CD4-positive, alpha-beta T cell treated with Interleukin-12 subunit alpha and Interleukin-12 subunit beta, for 1 hour (primary cell): ENCODE measurements at places on chromosomes 3 and 15.

- DNase-seq: peak; percentile 74
These were observed 32.2 kb upstream of the FMN1 start for GRCh38 chr15:33226559-33227181.

GRCh38 chr15:85154061-85154460 is 172.4 kb downstream of the PDE8A start:
- DNase-seq: no peak

- no peak for DNase-seq
These were observed 703.0 kb upstream of the ZNF385D start for GRCh38 chr3:22453906-22454535.

DNA sequence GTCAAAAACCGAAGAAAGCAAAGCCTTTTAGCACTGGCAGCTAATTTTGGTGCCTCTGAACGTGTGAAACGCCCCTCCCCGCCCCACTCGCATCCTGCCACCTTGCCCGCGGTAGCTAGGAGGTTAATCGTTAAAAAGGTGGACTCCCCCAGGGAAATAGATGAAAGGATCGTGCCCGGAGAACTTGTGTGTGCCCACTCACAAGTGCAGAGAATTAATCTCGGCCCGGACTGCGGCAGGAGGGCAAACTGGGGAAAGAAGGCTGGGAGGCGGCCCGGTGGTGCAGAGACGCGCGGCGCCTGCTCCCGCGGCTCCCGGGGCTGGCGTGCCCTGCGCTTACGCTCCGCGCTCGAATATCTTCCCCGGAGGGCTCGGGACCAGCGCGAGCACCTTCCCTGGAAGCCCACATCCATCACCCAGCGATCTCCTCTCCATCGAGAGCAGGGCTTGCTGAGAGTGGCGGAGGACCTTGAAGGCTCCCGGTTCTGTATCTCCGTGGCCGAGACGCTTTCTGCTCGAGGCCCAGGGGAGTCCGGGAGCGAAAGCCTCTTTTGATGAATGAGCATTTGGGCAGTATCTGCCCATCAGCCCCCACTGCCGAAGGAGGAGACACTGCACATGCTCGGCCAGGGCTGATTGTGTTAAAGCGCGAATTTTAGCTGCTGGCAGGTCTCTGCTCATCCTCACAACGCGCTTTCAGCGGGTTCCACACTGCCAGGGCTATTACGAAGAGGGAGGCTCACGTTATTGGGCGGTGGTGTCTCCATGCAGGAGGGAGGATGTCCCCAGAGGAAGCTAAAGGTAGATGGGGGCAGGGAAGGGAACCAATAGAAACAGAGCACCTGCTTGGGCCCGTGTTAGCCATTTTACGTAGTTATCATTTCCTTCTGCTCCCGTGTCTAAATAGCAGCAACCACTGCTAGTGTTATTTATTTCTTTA is 1.3 kb upstream of the SPTSSB start:
- peak; percentile 17 for DNase-seq

GRCh38 chr3:116242825-116243224 is 202.5 kb downstream of the LSAMP start:
- no peak for DNase-seq

GRCh38 chr3:151248772-151249337 is 29.5 kb downstream of the P2RY14 start:
- DNase-seq: no peak

- no peak for DNase-seq
These were observed 13.3 kb upstream of the SRPRB start for GRCh38 chr3:133792171-133792763.

- DNase-seq: no peak
These were observed 83.2 kb downstream of the NFKBIZ start for GRCh38 chr3:101932326-101933068.

DNA sequence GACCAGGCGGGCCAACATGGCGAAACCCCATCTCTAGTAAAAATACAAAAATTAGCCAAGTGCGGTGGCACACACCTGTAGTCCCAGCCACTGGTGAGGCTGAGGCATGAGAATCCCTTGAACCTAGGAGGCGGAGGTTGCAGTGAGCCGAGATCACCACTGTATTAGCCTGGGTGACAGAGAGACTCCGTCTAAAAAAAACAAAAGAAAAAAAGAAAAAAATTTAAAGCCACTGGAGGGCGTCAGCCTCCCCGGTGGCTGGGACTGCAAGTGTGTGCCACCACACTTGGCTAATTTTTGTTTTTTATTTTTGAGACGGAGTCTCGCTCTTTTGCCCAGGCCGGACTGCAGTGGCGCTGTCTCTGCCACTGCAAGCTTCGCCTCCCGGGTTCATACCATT is 7.9 kb downstream of the RTF1 start:
- no peak for DNase-seq

GRCh38 chr15:31605467-31605931 is 278.9 kb downstream of the KLF13 start:
- DNase-seq: no peak

- DNase-seq: no peak
These were observed 43.5 kb upstream of the ALCAM start for GRCh38 chr3:105323274-105323599.

DNA sequence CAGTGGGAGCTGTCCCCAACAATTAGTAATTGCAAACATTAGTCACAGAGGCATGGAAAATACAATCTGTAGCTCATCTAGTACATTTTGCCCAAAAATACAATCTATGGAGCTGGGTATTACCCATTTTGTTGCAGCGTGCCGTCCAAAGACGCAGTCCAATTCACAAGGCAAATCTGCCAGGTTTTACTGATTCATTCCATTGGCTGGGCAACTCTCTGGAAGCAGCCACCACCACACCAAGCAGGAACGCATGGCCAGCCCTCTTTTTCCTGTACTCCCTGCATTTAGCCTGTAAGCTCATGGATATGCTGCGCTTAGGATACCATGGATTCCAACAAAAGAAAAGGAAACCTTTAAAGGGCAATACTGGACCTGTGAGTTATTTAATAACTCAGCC is 60.5 kb upstream of the ARRDC4 start:
- DNase-seq: no peak

DNA sequence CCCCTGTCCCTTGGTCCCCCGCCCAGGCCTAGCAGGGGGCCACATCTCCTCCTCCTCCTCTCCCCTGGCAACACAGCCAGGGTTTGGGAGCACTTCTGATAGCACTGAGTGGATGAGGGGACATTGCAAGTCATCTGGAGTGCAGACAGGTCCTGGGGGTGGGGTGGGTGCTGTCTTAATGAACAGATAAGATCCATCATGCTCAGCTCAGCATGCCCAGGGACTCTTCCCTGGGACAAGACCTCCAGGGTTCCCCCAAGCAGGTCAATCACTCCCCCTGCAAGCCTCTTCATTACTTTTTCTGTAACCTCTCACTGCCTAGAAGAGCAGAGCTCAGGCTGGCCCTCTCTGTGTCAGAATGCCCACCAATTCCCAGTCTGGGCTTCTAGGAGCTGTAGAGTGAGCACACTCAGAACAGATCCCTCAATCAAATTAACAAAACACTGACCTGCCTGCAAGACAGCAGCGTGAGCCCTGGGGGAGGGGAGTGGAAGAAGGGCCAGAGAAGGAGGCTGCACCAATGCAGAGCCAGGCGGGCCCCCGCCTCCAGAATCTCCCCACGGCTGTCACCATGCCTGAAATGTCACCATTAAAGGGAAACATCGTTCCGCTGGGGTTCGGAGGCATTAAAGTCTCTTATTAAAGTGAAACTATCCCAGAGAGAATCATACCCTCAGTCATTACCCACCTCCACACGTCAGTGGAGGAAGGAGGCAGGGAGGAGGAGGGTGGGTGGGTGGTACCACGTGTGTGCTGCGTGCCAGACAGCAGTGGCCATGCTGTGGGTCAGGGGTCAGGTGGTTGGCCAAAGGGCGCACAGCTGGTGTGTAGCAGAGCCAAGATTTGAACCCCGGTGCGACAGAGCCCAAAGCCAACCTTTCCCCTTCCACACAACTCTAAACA is 114.7 kb upstream of the LINGO1 start:
- no peak for DNase-seq

- no peak for DNase-seq
These were observed 209.5 kb downstream of the SOX2 start for GRCh38 chr3:181921220-181921619.

DNA sequence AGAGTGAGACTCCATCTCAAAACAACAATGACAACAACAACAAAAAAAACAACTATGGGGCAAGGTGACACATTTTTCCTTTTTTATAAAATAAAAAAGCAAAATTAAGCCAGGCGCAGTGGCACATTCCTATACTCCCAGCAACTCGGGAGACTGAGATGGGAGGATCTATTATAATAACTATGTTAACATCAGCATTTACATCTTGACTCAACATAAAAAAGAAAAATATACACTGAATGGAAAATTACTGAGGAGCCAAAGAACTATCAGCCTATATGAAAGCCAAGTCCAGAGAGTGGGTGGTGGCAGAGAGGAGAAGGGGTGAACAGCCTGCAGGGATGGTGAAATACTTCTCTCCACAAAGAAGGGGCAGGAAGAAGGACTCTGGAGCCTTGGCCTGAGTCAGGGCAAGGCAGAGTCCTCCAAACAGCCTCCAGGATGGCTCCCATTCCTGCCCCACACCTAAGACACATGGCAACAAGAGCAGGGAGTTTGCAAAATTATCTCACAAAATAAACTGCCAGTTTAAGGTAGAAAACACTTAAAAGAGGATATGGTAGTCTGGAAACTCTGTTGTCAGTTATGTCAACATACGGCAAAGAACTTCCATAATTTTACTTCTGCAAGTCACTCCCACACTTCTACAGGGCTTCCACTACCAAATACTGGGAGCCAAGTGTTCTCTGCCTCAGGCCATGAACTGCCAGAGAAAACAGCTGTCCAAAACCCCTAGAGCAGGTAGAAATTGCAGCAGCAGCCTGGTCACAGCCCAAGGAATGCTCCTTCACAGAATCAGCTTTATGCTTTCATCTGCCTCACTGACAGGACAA is 25.9 kb downstream of the HSPBAP1 start:
- DNase-seq: no peak

DNA sequence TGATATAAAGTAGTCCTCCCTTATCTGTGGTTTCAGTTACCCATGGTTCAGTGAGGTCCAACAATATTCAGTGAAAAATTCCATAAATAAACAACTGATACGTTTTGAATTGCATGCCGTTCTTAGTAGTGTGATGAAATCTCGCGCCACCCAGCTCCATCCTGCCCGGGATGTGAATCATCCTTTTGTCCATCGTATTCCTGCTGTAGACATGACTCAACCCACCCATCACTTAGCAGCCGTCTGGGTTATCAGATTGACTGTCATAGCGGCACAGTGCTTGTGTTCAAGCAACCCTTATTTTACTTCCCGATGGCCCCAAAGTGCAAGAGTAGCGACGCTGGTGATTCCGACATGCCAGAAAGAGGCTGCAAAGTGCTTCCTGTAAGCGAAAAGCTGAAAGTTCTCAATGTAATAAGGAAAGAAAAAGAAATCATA is 48.0 kb upstream of the MEX3B start:
- no peak for DNase-seq

DNA sequence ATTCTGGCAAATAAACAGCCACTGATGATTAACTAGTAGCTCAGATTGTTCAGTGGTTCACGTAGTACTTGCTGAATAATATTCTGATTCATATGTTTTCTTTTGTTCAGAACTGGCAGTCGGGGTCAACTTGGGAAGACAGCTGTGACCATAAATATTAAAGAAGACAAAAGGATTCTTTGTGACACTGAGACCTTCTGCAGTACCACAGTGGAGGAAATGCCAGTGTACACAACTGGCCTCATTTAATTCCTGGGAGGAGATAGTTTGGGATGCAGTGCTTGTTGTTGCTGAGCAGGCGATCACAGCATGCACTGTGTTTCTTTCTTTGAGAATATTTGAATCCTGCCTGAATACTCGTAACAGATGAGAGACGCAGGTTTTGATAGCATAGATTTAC is 26.7 kb upstream of the MCF2L2 start:
- no peak for DNase-seq

DNA sequence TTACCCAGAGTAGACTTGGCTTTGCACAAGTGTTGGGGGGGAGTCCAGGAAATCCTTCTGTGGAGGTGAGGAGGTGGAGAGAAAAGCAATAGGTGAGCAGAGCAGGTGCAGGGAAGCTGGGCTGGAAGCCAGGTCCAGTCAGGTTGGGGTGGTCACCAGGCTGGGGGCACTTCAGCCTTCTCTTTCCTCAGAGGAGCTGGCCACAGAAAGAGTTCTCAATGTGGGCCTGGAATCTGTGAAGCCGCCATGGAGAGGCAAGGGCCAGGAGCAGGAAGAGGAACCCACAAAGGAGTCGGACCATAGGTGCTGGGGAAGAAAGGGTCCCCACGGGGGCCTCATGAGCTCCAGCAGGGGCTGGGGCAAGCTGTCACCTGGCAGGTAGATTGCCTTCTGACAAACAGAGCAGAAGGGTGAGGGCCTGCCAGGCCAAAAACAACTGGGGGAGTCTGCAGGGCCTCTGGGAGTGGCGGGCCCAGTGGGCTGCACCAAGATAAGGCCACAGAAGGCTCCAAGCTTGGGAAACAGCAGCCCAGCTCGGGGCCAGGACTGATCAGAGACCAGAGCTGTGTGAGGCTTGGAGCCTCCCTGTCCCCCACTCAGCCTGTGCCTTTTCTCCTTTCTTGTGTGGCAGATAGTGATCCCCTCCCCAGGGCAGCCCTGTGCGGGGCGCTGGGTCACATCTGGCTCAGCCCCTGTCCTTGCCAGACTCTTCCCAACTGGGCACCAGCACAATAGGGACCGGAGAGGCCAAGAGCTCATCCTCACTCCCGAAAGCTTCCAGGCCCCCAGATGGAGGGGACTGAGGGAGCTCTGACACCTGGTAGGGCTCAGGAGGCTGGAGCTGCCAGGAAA is 53.0 kb upstream of the FGD5 start:
- DNase-seq: no peak

- no peak for DNase-seq
These were observed 22.2 kb downstream of the BCL2A1 start for GRCh38 chr15:79948761-79949160.

DNA sequence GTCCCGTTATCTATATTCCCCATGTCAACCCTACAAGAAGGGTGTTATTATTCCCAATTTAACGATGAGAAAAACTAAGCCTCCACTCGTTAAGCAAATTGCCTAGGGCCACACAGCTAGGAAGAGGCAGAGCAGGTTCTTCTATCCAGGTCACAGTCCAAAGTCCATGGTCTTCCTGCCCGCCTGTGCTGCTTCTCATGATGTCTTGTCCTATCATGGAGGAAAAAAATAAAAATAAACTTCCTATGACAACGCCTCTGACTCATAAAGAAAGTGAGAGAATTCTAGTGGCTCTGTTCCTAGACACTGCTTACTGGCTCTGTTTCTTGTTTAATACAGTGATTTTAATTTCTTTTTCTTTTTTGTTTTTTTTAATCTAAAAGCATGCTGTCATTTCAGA is 9.7 kb downstream of the COL8A1 start:
- DNase-seq: no peak

- no peak for DNase-seq
These were observed 192.9 kb downstream of the PLCL2 start for GRCh38 chr3:17077606-17078005.

- DNase-seq: peak; percentile 69
These were observed 32.4 kb downstream of the CDAN1 start for GRCh38 chr15:42704492-42704926.

- no peak for DNase-seq
These were observed 230.2 kb upstream of the ADAMTS9 start for GRCh38 chr3:64917914-64918453.
